ENCODE measurements at places on chromosomes 2 and 18. TPM values are rescaled to one million over a fixed set of nuclear protein-coding genes. Genes with fewer than 3 reads are reported as not detected.

The PSMA8 gene
- 0.66 TPM for total RNA-seq

The CCDC85A gene
- 0.76 TPM for total RNA-seq

The MYO7B gene
- total RNA-seq: 4.4 TPM

The CHRNG gene
- 0.57 TPM for total RNA-seq

The NXPH2 gene
- 1.3 TPM for total RNA-seq

The NCK2 gene
- total RNA-seq: 14.5 TPM
